Mesendoderm (in vitro differentiated cells): ENCODE measurements at places on chromosomes 1 and 21.

DNA sequence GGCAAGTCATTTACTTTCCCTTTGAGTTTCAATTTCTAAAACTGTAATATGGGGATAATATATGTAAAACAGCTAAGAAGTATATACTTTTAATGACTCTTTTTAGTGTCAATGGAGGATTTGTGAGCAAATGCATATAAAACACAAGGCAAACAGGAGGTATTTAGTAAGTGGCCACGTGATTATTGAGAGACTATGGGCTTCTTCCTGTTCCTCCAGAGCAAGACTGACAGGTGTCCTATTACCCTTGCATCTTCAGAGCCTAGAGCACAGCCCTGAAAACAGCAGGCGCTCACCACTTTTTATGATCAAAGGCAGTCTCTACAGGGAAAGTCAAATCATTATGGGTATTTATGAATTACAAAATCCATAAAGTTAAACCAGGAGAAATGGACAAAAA, 941 bp upstream of the ROR1 start:
- peak; percentile 43 for DNase-seq

DNA sequence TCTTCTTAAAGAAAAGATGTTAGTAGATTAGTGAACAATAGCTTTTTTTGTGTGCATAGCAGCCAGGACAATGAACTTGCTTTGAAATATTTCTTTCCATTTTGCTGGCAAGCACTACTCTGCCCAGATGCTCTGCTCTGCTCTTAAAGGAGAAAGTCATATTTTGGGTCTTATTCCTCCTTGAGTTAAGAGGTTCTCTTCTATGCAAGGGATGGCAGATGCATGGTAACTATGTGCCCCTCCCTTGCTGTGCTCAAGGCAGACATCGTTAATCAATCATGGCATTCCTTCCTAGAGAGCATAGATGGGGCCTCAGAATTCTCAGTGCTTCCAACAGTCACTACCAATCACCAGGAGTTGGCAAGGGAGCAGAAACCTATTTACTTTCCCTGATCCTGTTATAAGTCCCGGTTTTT, 27.6 kb downstream of the NIPAL3 start:
- DNase-seq: peak; percentile 33

GRCh38 chr21:38486706-38487105, 11.6 kb downstream of the ERG start:
- DNase-seq: no peak

DNA sequence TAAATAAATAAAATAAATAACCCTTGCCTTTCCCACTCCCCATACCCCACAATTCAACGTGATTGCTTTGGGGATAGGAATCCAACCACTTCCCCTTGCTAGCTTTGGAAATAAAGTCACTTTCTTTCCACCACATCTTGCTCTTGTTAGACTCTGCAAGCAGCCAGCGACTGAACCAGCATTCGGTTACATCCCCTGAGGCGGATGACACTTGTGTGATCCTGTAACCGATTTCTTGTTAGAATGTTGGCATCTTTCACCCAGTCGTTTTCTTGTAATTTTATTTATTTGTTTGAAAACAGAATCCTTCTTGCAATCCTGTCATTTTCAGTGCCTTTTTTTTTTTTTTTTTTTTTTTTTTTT, 1.6 kb upstream of the IFNGR2 start:
- no peak for DNase-seq

GRCh38 chr21:45768011-45768739, 124.7 kb downstream of the PCBP3 start:
- DNase-seq: no peak

GRCh38 chr1:185208626-185209180, 51.7 kb downstream of the SWT1 start:
- no peak for DNase-seq

GRCh38 chr1:224922404-224923164, 6.9 kb upstream of the DNAH14 start:
- DNase-seq: peak; percentile 83

DNA sequence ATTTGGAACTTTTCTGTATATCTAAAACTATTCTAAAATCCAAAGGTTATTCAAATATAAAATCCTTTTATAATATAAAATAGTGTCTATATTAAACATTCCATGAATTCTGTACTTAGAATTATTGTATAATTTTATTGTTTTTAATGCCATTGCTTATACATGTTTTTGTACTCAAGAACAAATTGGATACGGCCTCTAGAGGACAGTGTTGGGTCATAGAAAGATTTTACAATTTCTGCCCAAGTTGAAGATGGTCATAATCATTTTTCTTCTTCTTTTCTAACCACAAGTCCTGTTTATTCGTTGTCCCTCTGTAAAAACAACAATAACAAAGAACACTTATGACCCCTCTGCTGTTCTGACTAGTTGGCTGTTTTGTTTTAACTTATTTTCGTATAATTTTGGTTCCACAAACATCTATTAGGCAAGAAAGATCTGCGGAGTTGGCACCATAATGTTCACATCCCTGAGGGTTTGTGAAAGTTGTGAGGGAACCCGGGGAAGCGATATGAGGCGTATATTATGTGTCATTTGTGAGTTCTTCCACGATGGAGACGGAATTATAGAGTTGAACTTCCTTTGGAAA, 75.7 kb upstream of the KIF26B start:
- no peak for DNase-seq
